ENCODE measurements at places on chromosomes 7 and 10.

GRCh38 chr7:138001529-138002095, at the start of gene CREB3L2:
Gene CREB3L2 (minus strand): TSS chr7:138002086. CDS start chr7:138001705, 381 bp downstream.
- H3K4me3 ChIP-seq = peak within 1 kb of the TSS; percentile 92
- H3K4me1 ChIP-seq = peaks cover 11% of the 10 kb centered on the region
- no peaks in the 10 kb centered on the region for H3K36me3 ChIP-seq
- peak within 1 kb of the TSS; percentile 67 for H3K27ac ChIP-seq
- no peak for DNase-seq

DNA sequence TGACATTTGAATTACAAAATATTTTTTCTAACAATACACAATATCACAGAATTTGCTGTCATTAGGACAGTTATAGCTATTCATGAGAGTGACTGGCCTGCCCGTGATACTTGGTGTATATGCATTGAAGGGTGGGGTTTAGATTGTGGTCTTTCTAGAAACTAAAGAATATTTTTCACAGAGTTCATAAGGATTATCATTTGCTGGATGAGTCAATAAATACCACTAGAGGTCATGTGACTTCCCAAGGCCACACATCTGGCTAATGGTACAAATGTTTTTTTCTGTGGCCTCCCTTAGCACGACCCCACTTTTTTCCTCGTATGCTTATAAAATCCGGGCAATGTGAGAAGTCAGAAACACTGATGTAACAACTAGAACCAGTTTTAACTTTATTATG, 5.2 kb downstream of the OPTN start:
- H3K27ac ChIP-seq = no peak overlapping the region
- H3K36me3 ChIP-seq = no peaks in the 10 kb centered on the region
- DNase-seq = no peak
- H3K27me3 ChIP-seq = no peaks in the 10 kb centered on the region

DNA sequence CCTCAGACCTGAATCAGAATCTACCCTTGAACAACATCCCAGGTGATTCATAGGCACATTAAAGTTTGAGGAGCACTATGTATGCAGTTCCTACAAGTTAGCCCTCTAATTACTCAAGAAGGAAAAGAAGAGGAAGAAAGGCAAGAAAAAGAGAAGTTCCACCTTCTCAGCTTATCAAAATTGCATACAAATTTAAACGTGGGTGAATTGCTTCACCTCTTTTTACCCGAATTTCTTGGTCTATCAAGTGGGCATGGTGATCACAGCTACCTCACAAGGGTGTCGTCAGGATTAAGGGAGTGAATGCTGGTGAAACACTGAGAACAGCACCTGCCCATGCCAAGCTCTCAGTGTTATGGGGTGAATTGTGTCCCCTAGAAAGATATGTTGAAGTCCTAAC, 43.8 kb upstream of the PAPSS2 start:
- H3K4me3 ChIP-seq = no peak overlapping the region
- DNase-seq = no peak
- H3K27ac ChIP-seq = no peak overlapping the region
- no peaks in the 10 kb centered on the region for H3K27me3 ChIP-seq
- H3K36me3 ChIP-seq = no peaks in the 10 kb centered on the region
- H3K4me1 ChIP-seq = no peaks in the 10 kb centered on the region

- peaks cover 13% of the 10 kb centered on the region for H3K4me1 ChIP-seq
- DNase-seq = no peak
- H3K27me3 ChIP-seq = no peaks in the 10 kb centered on the region
- H3K36me3 ChIP-seq = no peaks in the 10 kb centered on the region
Observed at GRCh38 chr10:78362406-78363022, 328.9 kb downstream of the RPS24 start.

- H3K27ac ChIP-seq = no peak overlapping the region
- no peaks in the 10 kb centered on the region for H3K27me3 ChIP-seq
- H3K36me3 ChIP-seq = no peaks in the 10 kb centered on the region
- H3K4me1 ChIP-seq = no peaks in the 10 kb centered on the region
Observed at GRCh38 chr7:142328551-142328950, 70.7 kb upstream of the PRSS58 start.

- DNase-seq = no peak
- no peak overlapping the region for H3K27ac ChIP-seq
Observed at GRCh38 chr10:117503244-117504205, 39.0 kb upstream of the EMX2 start.

- H3K27ac ChIP-seq = no peak overlapping the region
- no peaks in the 10 kb centered on the region for H3K36me3 ChIP-seq
- no peaks in the 10 kb centered on the region for H3K27me3 ChIP-seq
- no peak overlapping the region for H3K4me3 ChIP-seq
- H3K4me1 ChIP-seq = no peaks in the 10 kb centered on the region
- no peak for DNase-seq
Observed at GRCh38 chr10:66519616-66520015, 406.2 kb upstream of the LRRTM3 start.

DNA sequence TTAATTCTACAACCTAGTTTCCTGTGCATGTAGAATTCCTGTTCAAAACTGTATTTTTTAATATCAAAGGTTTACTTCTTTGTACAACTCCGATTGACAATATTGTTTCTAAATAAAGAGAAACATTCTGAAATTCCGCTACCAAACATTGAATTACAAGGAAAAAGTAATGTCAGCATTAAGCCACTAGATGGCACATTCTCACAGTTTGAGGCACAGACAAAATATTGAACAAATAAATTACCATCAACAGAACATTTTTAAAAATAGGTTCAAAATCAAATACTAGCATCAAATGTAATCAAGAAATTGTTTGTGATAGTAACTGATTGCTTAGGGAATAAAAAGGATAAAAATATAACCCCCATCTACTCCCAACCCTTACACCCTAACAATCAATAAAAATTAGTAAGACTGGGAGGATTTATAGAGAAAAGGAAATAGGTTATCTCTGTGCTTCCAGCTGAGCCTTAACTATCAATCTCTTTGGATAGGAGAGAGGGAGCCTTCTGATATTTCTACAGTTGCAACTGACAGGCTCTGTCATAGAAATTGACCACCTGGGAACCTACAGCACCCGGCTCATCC, 86.6 kb upstream of the C7orf33 start:
- no peaks in the 10 kb centered on the region for H3K27me3 ChIP-seq
- H3K36me3 ChIP-seq = no peaks in the 10 kb centered on the region

GRCh38 chr10:48279081-48279751, 4.7 kb upstream of the FRMPD2 start:
- no peaks in the 10 kb centered on the region for H3K4me1 ChIP-seq
- no peak overlapping the region for H3K4me3 ChIP-seq
- no peaks in the 10 kb centered on the region for H3K36me3 ChIP-seq
- no peak overlapping the region for H3K27ac ChIP-seq
- no peak for DNase-seq

- peaks cover 14% of the 10 kb centered on the region for H3K4me1 ChIP-seq
- H3K4me3 ChIP-seq = no peak overlapping the region
- DNase-seq = no peak
- H3K27me3 ChIP-seq = no peaks in the 10 kb centered on the region
Observed at GRCh38 chr10:104430360-104430759, 76.7 kb downstream of the CFAP58 start.

DNA sequence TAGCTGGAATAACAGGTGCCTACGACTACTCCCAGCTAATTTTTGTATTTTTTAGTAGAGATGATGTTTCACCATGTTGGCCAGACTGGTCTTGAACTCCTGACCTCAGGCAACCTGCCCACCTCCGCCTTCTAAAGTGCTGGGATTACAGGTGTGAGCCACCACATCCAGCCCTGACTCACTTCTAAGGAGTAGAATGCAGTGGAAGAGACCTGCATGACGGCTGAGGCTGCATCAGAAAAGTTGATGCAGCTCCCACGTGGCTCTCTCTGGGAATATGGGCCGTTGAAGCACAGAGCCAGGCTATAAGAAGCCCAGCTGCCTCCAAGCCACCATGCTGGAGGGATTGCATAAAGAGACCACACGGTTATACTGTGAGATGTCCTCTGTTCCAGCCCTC, 21.6 kb upstream of the ASL start:
- DNase-seq = no peak
- no peak overlapping the region for H3K27ac ChIP-seq
- H3K4me3 ChIP-seq = no peak overlapping the region
- no peaks in the 10 kb centered on the region for H3K4me1 ChIP-seq

GRCh38 chr7:132102942-132103341, 473.3 kb downstream of the PLXNA4 start:
- H3K27me3 ChIP-seq = no peaks in the 10 kb centered on the region
- H3K36me3 ChIP-seq = no peaks in the 10 kb centered on the region
- DNase-seq = no peak
- H3K27ac ChIP-seq = no peak overlapping the region

GRCh38 chr10:11227103-11227502, 209.4 kb downstream of the CELF2 start:
- no peak overlapping the region for H3K27ac ChIP-seq
- H3K4me3 ChIP-seq = no peak overlapping the region
- no peaks in the 10 kb centered on the region for H3K36me3 ChIP-seq

GRCh38 chr10:74738542-74738941, 87.9 kb upstream of the KAT6B start:
- H3K4me3 ChIP-seq = no peak overlapping the region
- H3K4me1 ChIP-seq = no peaks in the 10 kb centered on the region
- no peak for DNase-seq
- H3K27ac ChIP-seq = no peak overlapping the region
- no peaks in the 10 kb centered on the region for H3K36me3 ChIP-seq
